ENCODE measurements at places on chromosomes 2 and 18.

DNA sequence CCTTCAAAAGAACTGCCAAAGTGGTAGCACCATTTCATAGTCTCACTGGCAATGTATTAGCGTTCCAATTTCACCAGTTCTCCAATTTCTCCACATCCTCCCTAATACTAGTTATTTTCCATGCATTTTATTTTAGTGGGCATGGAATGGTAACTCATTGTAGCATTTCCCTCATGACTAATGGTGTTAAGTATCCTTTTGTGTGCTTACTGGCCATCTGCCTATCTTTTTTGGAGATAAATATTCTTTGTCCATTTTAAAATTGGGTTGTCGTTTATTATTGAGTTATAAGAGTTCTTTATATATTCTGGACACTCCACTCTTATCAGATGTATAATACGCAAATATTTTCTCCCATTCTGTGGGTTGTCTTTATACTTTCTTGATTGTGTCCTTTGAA is 107.1 kb downstream of the THADA start:
- DNase-seq: no peak

- DNase-seq: no peak
These were observed 163.8 kb downstream of the FAM210A start for GRCh38 chr18:13562494-13563029.

GRCh38 chr2:44778221-44778654 is 163.3 kb upstream of the SIX3 start:
- DNase-seq: peak; percentile 58

DNA sequence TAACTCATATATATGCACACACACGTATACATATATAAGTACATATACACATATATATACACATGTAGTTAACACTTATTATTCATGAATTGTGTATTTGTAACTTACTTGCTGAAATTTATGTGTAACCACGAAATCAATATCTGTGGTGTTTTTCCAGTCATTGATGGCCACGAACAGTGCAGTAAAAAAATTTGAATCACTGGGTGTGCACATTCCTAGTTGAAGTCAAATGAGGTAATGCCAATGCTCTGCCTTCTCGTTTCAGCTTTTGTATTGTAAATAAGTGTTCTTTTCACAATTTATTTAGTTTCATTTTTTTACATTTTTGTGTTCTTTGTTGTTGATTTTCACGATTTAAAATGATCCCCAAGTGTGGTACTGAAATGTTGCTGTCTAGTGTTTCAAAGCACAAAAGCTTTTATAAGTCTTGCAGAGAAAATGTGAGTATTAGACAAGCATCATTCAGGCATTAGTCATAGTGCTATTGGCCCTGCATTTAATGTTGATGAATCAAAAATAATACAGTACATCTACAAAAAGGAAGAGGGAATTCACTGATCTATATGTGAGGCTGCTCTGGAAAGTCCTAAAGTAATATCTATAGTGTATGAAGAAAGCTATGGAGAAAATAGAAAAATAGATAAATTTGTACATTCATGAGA is 419.0 kb downstream of the DSC3 start:
- no peak for DNase-seq

DNA sequence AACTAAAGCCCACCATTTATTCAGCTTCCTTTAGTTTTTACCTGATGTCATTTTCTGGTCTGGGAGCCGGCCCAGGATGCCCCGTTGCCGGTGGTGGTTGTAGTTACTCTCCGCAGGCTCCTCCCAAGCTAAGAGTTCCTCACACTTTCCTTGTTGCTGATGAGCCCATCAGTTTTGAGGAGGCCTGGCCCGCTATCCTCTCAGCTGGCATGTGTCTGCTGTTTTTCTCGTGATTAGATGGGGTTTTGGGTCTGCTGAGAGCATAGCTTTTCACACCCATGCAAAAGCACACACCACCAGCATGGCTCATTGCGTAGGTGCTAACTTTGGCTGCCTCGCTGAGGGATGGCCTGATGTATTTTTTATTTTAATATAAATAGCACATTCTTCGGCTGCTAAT is 72.1 kb downstream of the PSMG2 start:
- no peak for DNase-seq

DNA sequence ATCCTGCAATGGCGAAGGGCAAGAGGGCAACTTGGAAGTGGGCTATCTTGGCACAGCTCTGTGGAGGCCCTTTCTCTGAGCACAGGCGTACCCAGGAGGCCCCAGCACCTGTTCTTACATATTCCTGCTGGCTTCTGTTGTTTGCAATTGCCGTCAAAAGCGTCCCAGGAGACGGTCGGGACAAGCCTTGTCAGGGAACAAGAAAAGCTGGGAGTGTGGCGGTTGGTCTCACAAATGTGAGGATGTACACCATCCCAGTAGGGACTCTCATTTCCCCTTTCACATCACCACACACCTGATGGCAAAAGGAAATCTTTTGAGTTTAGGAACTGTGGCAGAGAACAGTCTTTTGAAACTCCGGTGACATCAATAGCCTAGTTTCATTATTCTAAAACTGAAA is 94.7 kb upstream of the EFEMP1 start:
- DNase-seq: no peak

DNA sequence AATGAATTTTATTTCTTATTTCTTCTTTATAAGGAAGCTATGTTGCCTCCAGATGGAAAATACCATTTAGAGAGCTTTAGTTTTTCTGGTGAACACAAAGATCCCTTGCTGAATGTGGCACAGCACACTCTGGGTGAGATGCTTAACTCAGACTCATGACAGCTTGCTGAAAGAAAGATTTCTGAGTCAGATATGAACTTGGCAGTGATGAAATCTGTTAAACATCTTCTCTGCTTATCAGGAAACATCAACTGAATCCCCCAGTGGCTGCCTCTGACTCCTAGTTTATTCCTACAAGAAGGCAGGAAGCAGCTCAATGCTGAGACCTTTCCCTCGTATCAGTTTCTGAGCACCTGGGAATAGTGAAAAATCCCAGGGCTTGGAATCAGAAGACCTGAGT is 162.8 kb downstream of the OSR1 start:
- no peak for DNase-seq

DNA sequence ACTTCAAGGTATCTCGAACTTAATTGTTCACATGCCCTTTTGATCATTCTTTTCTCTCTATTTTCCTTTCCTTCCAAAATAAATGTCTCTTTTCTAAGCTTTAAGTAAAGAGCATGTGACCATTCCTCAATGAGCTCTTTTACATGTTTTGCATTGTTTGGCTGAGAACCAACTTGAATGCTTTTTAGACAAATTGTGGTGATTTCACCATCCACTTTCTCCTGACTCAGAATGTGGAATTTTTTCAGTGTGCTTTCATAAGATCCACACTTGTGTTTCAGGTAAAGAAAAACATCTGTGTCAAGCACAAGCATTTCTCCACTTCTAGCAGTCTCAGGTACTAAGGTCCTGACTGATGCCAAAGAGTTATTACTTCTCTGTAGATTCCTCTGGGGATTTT is 10.7 kb downstream of the RBM43 start:
- no peak for DNase-seq

DNA sequence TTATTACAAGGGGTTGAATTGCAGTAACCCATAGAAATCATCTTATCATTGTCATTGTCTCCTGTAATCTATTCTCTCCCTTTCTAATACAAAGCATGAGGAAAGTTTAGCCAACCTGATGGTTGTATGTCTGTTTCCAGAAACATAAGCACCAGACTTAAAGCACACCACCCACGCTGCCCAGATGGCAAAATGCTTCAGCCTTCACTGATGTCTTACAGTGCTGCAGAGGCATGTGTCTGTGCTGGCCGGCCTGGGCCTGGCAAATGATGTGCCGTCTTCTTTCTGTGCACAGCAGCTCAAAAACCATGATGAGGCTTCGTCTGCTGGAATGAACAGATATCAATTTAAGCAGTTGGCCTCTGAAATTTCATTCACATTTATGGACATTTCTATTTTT is 443.0 kb upstream of the RGPD4 start:
- no peak for DNase-seq

DNA sequence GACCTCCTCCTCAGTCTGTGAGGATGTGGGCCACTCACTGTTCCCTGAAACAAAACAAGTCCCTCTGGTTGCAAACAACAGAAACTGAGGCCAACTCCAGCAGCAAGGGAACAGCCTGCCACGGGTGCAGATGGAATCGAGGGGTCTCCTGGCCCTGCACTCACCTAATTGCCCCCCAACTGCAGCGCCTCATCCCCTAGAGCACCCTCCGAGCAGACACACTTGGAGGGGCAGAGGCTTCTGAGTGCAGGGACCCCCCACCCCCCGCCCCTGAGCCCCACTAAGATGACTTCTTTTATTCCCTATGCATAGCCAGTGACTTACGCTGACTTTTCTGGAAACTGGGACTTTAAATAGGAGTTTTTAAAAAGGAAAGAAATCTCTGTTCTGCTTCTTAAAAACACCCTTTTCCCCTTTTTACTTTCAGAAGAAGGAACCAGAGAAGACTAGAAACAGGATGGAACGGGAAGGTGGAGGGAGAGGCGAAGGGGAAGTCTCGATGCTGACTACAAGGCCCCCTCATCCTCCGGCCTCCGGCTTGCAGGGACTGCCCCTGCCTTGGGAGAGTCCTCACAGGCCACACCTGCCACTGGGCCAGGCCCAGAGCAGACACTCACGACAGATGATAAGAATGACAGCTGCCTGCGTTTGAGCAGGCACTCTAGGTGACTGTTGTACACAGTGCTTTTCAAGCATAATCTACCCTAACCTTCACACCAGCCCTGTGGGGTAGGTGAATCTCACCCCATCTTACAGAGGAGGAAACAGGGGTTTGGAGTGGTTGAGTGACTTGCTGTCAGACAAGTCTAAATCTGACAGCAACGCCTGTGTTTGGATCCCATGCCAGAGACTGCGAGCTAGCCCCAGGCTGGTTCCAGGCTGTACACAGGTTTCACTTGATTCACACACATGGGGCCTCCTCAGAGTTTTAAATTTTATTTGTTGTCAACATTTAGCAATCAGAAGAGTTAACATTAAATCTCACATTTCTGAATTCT is 28.2 kb upstream of the BIN1 start:
- DNase-seq: peak; percentile 65

GRCh38 chr2:190069936-190070696 is 7.6 kb upstream of the MSTN start:
- no peak for DNase-seq

GRCh38 chr2:223762853-223763252 is 74.5 kb downstream of the AP1S3 start:
- DNase-seq: no peak

DNA sequence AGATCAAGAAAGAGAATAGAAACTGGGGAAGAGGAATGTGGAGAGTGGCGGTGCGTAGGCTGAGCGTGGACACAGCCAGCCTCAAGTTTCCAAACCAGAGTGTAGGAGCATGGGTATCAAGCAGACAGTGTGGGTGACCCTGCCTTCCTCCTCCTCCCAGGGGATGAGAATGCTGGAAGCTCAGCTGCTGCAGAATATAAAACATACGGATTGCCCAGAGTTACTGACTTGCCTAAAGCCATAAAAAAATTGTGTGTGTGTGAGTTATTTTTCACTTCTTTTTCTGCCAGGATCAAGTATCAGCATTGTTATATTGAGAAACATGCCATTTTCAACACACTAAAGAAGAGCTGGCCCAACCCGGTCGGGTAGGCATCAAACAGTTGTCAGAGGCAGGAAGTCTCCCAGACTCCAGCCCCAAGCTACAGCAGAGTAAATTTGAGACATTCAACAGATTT is 333.3 kb upstream of the ACVR2A start:
- peak; percentile 65 for DNase-seq

GRCh38 chr2:9416962-9417316 is 6.4 kb downstream of the ITGB1BP1 start:
- no peak for DNase-seq
